PC-3 (cell line): ENCODE measurements at places on chromosomes 4 and X. TPM values are rescaled to one million over a fixed set of nuclear protein-coding genes. Genes with fewer than 3 reads are reported as not detected.

The LNX1 gene
- 2.8 and 3.0 TPM in 2 replicates for total RNA-seq

The NUDT11 gene
- 2.4 and 2.8 TPM in 2 replicates for total RNA-seq

The ESX1 gene
- not detected in 2 replicates for total RNA-seq

The MAGEB17 gene
- total RNA-seq: 0.58 and 0.87 TPM in 2 replicates

The VCX3A gene
- total RNA-seq: not detected in 2 replicates

The SORCS2 gene
- 4.1 and 6.6 TPM in 2 replicates for total RNA-seq

The FANCB gene
- 7.9 and 11.6 TPM in 2 replicates for total RNA-seq

DNA sequence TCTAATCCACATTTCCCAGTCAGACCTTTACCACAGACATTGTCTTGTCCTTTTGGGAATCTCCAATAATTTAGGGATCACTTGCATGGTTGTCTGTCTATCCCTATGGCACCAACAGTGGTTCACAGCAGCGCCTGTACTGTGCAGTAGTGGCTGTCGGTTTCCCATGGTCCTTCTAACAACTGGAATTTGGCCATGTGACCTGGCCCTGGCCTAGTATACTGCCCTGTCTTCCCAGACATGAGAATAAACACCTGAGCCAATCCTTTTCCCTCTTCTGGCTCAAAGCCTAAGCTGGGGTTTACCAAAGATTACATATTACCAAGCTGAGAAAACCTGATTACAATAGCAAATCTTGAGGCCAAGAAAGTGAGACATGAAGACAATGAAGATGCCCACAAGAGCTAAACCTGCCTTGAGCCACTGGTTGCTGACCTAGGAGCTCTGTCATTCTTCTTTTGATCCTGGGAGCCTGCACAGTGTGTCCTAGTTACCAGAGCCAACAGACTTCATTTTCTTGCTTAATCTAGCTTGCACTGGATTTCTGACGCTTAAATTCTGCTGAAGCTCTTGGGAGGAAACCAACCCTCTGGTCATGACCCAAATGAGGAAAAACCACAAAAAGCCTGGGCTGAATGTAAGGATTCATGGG lies 92.1 kb downstream of the SCD5 start:
- no peak for DNase-seq

- no peak for DNase-seq
These were observed 31.7 kb upstream of the NFXL1 start for GRCh38 chr4:47945930-47946726.

DNA sequence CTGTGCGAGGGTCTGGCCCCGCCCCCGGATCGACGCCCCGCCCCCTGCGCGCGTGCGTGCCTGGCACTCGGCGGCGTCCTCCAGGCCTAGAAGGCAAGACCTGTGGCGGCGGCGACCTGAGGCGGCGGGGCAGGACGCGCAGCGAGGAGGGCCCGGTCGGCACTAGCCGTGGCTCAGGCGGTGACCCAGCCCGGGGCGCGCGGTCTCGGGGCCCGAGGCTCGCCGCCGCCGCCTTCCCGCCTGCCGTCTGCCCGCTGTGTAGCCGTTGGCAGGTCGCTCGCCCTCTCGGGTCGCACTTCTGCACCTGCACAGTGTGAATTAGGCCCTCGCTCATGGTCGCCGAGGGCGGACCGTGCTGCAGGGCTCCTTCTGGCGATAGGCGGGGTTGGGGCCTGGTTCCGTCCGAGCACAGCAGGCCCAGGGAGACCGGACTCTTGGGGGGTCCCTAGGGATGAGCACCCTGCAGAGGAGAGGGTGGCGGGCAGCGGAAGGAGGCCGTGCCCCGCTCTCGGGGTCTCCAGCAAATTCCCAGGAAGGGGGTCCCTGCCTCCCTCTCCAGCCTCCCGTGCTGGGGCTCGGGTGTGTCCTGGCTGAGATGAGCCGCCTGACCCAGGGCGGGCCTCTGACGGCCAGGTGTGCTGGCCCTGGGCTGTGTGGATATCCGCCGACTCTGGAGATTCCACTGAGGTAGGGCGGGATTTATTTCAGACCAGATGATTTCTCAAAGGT lies 557 bp upstream of the FAM53A start:
- DNase-seq: no peak

- no peak for DNase-seq
These were observed 28.0 kb upstream of the BANK1 start for GRCh38 chr4:101762534-101762933.

GRCh38 chrX:132714913-132715312 lies 226.1 kb upstream of the MBNL3 start:
- no peak for DNase-seq

GRCh38 chr4:96879527-96879926 lies 1039.6 kb downstream of the PDHA2 start:
- DNase-seq: no peak

- no peak for DNase-seq
These were observed 2.0 kb downstream of the YTHDC1 start for GRCh38 chr4:68347845-68348244.

DNA sequence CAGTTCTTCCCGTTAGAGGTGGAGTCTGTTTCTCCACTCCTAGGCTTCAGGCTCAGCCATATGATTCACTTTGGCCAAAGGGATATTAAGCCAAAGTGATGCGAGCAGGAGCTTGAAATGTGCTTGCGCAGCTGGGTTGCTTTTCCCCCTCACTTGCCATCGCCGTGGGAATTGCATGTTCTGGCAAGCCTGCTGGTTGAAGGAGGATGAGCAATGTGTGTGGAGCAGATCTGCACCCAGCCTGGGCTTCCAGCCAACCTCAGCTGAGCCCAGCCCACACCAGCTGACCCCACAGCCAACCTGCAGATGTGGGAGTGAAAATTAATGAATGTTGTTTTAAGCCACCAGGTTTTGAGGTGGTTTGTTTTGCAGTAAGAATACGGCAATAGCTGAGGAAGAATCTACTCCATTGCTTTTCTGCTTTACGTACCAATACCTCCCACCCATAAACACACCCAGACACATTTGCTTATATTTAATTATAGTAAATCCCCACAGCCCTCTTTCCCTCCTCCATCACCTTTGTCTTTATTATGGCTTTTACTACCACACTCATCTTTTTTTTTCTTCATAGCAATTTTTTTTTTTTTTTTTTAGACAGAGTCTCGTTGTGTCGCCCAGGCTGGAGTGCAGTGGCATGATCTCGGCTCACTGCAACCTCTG lies 132.8 kb upstream of the FUNDC1 start:
- peak; percentile 53 for DNase-seq

DNA sequence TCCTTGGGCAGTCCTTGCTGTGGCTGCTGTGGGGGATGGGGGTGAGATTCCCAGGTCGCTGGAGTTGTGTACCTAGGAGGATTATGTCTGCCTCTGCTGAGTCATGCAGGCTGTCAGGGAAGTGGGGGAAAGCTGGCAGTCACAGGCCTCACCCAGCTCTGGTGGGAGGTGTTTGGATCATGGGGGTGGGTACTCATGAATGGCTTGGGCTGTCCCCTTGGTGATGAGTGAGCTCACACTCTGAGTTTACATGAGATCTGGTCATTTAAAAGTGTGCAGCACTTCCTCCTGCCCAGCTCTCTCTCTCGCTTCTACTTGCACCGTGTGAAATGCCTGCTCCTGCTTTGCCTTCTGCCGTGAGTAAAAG lies 24.6 kb upstream of the PDLIM3 start:
- DNase-seq: peak; percentile 49

- peak; percentile 57 for DNase-seq
These were observed 514.0 kb upstream of the SMIM31 start for GRCh38 chr4:164239976-164240375.

DNA sequence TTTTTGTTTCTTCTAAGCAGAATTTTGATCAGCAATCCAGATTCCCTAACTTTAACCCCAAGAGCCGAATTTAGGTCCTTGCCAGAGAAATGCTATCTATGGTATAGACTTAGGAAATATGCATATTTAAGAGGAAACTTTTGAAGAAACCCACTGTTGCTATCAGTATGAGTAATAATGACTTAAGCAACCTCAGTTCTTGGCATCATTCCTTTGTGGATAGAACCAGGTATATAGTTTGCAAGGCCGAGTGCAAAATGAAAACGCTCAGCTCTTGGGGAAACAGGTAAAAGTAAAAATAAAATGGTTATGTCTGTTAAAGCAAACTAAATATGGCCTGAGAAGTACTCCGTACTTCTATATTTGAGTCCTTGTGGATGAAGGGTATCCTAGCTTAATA lies 78.1 kb downstream of the ARSF start:
- DNase-seq: peak; percentile 30

DNA sequence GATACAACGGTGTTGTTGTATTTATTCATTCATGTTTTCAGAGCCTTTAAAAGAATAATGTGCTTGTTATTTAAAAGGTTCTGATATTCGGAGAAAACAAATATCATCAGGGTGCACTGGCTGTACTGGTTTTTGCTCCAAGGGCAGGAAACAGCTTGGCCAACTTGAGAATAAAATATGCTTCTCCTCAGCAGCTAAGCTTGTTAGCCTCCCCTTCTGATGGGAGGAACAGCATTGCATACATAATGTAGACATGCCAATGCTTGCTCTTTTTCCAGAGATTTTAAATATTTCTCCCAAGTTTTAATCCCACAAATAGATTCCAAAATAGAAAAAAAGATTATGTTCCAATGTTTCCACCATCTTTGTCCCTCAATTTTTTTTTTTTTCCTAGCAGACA lies 87.6 kb upstream of the RPL34 start:
- no peak for DNase-seq

GRCh38 chrX:20354505-20354904 lies 87.8 kb upstream of the RPS6KA3 start:
- no peak for DNase-seq

DNA sequence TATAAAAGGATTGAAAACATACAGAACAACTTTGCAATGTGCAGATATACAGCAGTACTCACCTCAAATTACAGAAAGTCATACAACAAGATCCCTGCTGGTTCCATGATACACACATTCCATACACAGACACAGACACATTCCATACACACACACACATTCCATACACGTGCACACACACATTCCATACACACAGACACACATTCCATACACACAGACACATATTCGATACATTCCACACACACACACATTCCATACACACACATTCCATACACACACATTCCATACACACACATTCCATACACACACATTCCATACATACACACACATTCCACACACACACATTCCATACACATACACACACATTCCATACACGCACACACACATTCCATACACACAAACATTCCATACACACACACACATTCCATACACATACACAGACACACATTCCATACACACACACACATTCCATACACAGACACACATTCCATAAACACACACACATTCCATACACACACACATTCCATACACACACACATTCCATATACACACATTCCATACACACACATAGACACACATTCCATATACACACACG lies 13.7 kb downstream of the LINC00632 start:
- no peak for DNase-seq
